Activated CD4-positive, alpha-beta T cell treated with anti-CD3 and anti-CD28 coated beads, Interleukin-2, amount 50 U/mL, for 48 hours (primary cell): ENCODE measurements at places on chromosomes 2 and 18.

DNA sequence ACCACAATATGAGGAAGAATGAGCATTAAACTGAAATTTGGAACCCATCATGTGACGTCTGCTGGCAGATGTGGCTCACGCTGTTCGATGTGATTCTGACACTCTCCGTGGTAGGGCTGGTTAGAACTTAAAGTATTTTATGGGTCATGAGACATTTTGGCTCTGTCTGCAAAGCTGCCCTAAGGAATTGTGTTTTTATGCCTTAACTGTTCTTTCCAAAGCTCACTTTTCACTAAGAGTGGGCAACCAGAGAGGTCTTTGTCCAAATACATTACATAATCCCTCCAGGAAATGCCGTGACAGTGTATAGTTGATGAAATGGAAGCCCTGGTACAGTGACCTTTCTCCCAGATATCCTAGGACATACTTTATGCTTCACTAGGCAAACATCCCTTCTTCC, 119.1 kb downstream of the AQP4 start:
- no peak for DNase-seq

DNA sequence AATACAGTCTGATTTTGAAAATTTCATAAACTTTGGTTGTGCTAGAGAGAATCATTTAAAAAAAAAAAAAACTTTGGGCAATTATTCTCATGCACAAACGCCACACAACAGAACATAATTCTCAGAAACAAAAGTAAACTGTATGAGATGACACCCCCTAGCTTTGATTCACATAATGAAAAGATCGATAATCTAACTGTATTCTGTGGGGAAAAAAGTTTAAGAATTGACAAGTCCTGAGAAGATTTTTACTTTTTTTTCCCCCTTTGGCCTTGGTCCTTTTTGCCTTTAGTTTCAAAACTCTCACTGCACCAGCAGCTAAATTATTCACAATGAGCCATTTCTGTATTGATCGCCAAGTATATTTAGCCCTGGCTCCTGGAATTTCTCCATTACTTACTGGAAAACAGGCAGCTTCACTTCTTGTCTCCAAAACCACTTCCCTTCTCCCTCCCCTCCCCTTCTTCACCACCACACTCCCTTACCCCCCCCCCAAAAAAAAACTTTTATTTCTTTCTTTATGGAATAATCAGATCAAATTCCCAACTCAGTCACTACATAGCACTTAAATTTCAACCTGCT, 2.0 kb downstream of the IKZF2 start:
- no peak for DNase-seq

DNA sequence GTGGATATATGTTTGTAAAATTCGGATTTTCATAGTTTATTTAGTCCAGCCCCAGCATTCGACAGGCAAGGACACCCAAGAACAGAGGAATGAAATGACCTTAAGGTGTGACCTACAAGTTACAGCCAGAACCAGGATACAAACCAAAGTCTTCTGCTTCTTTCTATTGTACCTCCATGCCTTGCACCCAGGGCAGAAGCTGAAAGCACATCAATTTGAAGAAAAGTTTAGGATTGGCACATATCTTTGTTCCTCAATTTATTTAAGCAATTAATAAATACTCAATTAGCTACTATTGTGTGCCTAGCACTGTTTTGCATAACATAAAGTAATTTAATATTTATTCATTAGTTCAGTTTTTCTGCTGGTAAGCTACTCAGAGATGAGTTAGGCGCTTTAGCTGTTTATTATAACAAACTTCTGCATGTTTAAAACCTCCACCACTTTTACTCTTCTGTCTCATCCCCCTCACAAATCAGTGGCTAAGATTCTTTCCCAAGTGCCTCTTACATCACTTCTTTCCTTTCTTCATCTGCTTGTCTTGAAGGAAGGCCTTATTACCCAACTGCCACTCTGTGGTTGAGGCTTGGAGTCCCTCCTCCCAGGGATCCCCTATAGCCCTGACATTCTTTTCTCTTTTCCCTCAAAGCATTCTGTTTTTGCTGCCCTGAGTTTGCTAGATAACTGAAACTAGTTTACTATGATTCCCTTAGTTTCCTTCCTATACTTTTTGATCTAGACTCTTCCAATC, 37.1 kb upstream of the DARS1 start:
- DNase-seq = no peak

- DNase-seq = no peak
These were observed 5.2 kb downstream of the GATA6 start for GRCh38 chr18:22174341-22175145.

DNA sequence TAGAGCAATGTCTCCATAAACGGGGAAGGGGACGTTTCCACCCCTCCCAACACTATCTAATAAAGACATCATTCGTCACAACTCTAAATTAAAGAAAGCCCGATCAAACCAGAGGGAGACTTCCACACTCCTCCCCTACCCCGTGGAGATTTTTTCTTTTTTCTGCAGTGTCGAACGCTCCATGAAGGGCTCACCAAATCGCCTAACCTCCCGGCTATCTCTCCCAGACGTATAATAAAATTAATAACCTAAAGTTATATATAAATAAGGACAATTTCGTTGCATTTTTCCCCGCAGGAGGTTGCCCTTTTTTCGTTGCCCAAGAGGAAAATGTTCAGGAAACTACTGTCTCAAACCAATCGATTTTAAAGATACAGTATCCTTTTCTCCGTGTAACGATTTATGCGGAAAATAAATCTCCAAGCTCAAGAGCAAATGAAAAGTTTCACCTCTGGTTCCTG, 2.4 kb downstream of the EVX2 start:
- no peak for DNase-seq

DNA sequence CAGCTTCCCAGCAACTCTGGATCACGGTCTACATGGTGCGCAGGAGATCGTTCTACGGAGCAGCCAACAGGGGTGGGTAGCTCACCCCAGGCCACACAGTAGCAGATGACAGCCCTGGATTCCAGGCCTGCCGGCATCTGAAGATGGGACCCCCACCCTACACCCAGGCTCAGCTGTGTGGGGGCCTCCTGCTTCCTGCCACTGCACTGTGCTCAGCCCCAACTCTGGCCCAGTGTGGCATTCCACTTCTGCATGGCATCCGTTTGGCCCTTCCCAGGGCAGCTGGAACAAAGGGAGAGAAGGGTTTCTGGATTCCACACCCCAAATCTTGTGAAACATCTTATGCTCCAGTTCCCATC, 9.1 kb downstream of the PER2 start:
- DNase-seq = no peak

DNA sequence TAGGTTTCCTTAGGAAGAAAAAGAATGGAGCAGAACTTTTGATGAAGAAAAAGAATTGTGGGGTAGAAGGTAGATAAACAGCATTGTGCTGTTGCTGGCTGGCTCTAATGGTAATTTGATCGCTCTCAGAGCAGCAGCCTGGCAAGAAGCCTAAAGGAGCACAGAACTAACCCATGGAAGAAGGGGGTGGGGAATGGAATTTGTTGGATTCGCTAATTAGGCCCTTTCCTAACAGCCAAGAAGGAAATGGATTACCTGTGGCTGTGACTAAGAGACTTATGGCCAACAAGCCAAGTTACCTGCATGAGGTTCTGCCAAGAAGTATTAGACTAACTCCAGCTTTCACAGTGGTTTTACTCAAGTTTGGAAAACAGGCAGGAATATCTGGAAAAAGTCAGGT, 210.6 kb downstream of the IKZF2 start:
- DNase-seq = no peak

- peak; percentile 73 for DNase-seq
These were observed 69.9 kb upstream of the ITGB6 start for GRCh38 chr2:160269803-160270570.

DNA sequence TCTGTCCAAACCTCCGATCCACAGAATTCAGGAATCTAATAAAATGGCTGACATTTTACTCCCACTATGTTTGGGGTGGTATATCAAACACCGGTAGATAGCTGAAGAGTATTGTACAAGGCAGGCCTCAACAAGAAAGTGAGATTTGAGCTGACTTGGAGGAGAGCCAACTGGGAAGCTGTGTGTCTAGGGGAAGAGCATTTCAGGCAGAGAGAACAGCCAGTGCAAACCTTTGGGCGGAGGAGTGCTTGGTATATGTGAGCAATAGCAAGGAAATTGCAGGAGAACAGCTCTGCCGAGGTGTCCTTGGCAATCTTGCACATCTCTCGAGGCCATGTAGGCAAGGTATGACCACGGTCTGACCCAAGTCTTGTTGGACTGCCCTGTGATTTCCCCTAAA, 1.8 kb upstream of the MERTK start:
- no peak for DNase-seq

DNA sequence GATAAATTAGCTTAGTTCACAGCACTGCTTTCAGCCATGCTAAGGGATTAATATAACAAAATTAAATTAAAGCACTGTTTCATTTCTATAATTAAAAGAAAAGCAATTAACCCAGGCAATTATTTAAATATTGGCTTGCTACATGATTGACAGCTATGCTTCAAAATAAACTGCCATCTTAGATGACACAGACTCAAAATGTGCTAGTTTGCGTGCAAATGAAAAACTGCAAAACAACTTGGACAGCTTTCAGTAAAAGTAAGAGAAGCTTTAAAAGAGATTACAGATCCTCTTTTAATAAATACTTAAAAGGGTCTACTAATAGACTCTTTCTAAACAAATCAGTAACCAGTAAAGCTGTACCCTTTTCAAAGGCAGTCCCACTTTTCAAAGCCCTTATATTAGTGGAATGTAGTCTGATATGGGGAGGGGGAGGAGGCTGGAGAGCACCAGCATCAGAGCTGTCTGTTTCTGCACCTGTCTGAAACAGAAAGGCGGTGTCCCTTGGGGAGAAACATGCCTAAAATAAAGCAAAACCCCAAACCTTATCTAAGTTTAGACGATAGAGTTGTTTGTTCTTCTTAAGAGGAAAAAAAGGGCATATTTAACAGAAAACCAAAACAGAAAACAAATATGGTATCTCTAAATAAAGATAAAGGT, 20.8 kb downstream of the EIF2AK3 start:
- DNase-seq = no peak

- DNase-seq = no peak
These were observed 84.7 kb downstream of the TGFA start for GRCh38 chr2:70468878-70469277.

DNA sequence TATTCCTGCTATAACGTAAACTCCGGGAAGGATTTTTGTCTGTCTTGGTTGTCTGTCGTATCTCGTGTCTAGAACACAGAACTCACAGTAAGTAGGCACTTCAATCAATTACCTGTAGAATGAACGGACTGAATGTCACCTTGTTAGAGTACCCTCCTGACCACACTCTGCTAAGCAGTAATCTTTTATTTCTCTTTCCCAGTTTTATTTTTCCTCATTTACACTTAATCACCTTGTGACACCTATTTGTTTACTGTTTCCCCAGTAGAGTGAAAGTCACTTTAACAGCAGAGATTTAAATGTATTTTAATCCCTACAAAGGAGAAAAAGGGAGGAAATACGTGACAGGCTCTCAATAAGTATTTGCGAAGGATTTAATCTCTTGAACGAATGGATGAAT, 514 bp upstream of the EPB41L5 start:
- DNase-seq = no peak

GRCh38 chr2:96396602-96397001, 61.0 kb downstream of the NCAPH start:
- no peak for DNase-seq

DNA sequence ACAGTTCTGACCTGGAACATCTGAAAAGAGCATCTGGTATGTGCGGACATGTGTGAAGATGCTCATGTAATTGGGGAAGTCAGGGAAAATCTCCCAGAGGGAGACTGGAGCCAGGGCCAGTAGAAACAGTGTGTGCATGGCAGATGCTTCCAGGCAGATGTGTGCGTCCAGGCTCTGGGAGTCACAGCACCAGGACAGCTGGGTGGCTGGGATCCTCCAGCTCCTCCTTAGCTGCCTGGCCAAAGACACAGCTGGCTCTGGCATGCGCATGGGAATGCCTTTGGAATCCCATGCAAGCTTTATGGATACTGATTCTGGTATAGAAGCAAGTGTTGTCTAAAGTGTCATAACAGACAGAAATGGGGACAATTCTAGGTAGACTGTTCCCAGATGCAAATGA, 369.7 kb downstream of the INSIG2 start:
- no peak for DNase-seq

GRCh38 chr2:210938228-210938627, 381.8 kb downstream of the CPS1 start:
- DNase-seq = no peak

- DNase-seq = no peak
These were observed 557.8 kb upstream of the LRATD1 start for GRCh38 chr2:14074691-14075090.

DNA sequence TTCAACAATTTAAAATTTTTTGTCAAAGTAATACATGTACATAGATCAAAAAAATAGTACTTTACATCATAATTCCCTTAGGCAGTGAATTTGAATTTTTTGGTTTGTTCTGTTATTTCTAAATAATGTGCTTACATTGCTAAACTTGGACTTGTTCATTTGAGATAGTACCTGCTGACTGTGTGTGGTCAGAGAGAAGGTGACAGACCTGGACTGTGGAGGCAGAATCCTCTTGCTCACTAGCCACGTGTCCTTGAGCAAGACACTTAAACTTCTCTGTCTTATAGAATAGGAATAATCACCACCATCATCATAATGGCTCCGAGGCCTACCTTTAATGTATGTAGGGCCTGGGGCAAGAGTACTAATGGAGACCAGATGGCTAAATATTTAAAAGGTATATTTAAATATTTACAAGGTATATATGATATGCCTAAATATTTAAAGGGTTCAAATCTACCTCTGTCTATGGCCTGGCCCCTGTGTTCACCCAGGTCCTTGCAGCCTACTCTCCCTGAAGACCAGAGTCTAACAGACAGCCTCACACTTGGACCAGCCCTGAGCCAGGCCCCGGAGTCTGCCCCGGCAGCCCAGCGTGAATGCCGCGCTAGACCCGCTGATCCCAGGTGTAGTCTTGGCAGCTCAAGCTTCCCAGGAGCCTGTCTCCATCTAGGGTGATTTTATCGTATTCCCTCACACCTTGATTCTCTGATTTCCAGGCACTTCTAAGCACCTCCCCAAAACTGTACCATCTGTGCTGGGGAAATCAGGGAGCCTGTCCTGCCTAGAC, 33.5 kb downstream of the ZNF532 start:
- no peak for DNase-seq

DNA sequence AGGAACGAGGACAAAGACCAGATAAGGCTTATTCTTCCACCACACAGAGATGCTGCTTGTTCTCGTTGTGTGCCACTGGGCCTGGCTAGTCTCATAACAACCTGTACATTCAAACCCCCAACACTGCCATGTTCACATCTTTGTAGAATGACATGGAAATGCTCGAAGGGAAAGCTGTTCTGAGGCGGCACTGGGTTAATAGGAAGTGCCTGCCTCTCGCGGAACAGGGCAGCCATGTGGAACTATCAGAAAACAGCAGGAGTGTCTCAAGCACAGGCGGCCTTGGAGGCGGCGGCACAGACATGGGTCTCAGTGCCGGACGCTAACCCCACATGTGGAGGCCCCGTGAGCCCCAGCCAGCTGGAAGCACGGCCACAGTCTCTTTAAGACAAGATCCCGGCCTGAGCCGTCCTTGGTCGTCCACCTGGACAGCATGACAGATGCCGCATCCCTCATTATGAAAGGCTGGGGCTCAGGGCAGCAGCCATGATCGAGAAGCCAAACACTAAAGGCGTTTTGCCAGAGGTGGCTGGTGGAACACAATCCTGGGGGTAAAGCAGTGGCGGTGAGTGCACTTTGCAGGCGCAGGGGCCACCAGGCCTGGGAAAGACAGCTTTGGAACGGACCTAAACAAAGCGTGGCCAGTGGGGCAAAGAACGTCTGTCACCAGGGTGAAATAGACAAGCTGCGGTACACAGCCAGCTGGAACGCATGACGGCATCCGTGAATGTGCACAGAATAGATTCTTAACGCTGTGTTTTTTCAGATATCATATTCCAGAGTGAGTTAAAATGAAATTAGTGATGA, 161.0 kb downstream of the HDAC4 start:
- no peak for DNase-seq
